ENCODE measurements at places on chromosomes 6 and 20.

- no peak for DNase-seq
Measured at GRCh38 chr6:138343112-138343511, 34.6 kb upstream of the SMIM28 start.

GRCh38 chr6:158476389-158476788 is 83.5 kb upstream of the TMEM181 start:
- no peak for DNase-seq

GRCh38 chr6:121651420-121651819 is 216.0 kb downstream of the GJA1 start:
- no peak for DNase-seq

- no peak for DNase-seq
Measured at GRCh38 chr6:33455051-33455450, 675 bp downstream of the ZBTB9 start.

GRCh38 chr6:47162793-47163192 is 120.7 kb upstream of the ADGRF1 start:
- DNase-seq = no peak

- no peak for DNase-seq
Measured at GRCh38 chr20:32823078-32823477, 3.3 kb downstream of the MAPRE1 start.

GRCh38 chr6:146892613-146893401 is 294.0 kb downstream of the ADGB start:
- DNase-seq = no peak

GRCh38 chr6:80468398-80468797 is 361.9 kb downstream of the BCKDHB start:
- DNase-seq = no peak

- no peak for DNase-seq
Measured at GRCh38 chr6:113809826-113810225, 47.3 kb upstream of the MARCKS start.

DNA sequence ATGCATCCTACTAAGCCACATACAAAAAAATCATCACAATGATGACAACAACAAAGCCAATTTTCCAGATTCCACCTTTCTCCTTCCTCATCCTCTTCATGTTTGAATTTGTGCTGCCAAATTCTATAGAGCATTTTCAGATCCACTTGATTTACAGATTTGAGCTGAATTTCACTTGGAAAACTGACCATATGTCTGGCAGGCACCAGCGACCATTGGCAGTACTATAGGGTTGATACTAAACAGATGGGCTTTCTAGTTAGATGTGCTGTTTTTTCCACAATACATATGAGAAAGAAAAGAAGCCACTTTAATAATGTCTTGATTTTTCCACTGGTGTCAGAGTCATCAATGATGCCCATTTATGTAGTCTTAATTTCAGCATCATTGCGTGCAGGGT is 127.0 kb downstream of the PHACTR3 start:
- no peak for DNase-seq

- peak; percentile 91 for DNase-seq
Measured at GRCh38 chr6:149717588-149718458, at the start of gene LATS1. Gene LATS1 (minus strand): TSS chr6:149718101. CDS start chr6:149702126, 15,975 bp downstream.
